ENCODE measurements at places on chromosomes 3 and 15.
A peak's percentile ranks its signal among the peaks of the same experiment; 100 is the strongest.

DNA sequence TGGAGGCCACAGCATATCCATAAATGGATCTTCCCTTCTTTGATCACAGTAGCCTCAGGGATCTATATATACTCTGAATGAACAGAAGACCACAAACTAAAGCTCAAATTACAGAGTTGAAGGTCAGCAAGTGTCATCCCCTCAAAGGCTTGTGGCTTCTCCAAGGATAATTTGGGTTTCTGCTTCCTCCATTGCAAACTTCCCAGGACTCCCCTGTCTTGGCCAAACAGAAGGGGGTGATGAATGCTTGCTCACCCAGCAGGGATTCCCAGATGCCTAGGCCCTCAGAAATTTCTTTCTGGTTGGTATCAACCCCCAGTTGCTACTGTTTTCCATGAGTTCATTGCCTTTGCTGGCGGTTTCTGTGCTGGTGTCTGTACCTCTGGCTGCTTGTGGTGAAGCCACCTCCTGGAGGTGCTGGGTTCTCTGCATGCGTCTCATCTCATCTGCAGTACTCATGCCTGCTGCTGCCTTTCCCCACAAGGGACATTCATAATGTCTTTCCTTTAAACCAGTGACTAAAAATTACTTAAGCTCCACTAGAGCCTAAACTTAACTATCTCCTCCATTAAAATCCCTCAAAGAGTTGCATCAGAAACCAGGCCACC is 17.7 kb downstream of the ENTPD3 start:
- DNase-seq = no peak

DNA sequence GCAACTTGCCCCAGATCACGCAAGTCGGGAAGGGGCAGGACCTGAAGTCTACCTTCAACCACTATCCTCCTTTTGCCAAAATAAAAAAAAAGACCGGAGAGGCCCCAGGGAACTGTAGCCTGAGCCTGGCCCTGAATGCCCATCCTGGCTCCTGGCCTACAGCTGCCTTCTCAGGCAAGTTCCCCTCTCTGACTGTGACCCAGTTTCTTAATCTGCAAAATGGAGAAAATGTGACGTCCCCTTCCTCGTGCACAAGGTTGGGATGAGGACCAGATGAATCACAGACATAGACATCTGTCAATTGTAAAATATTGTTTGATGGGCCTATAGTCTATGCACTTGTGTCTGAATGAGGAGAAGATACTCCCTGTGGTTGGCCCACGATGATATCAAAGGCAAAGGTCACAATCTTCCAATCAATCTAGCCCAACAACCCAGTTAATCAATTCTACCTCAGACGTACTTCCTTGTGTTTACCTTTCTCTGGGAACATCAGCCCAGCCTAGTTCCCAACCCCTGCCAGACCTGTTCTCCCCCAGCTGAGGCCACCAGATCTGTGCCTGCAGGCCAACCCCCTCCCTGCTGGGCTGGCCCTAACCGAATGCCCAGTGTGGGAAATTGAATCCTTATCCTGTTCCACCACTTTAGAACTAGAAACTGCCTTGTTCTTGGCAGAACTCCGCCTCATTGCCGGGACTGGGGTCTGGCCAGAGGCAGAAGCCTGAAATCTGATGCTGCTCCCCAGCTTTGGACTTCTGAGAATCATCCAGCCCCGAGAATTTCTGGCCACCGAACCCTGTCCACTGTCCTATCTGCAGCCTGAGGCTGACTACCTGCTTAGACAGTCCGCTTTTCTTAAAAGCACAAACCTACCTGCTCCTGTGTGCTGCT is 101.8 kb upstream of the LIPC start:
- no peak for DNase-seq

- no peak for DNase-seq
Measured at GRCh38 chr3:190892395-190892902, 30.0 kb upstream of the GMNC start.

DNA sequence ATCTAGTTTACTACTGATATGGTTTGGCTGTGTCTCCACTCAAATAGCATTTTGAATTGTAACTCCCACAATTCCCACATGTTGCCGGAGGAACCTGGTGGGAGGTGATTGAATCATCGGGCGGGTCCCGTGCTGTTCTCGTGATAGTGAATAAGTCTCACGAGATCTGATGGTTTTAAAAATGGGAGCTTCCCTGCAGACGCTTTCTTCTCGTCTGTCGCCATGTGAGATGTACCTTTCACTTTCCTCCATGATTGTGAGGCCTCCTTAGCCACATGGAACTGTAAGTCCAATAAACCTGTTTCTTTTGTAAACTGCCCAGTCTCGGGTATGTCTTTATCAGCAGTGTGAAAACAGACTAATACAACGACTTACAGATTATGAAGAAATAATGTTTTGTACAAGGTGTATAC is 35.6 kb upstream of the PYDC2 start:
- DNase-seq = no peak

DNA sequence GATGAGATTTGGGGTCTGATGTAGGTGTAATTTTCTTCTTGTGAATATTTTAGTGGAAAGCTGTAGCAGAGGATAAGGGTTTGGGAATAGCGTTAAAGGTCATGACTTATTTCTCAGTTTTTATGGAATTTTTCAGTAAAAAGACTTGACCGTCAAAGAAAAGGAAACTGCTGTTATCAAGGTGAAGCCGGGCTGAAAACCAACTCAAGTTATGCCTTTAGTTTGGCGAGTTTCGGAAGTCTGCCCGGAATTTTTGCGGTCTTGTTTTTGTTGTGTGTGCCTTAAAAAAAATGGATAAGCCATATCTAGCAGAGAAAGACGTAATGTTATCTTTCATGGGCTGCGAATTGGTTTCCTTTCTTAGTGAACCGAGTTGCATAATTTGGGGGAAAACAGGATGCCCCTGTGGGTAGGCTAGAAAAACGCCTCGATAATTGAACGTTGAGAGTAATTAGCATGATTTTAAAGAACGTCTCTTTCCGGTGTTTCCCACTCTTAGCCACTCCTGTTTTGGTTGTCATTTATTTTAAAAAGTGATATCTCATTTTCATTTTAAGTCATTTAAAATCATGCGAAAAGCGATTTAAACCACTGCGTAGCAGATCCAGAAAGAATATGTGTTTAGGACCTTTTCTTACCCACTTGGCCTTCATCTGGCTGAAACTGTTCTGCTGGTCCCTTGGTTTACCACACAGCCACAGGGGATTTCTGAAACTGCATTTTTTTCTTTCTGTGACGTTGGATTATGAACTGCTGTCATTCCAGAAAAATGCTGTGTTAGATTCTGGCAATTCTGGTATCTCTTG is 1.1 kb downstream of the NFKBIZ start:
- peak; percentile 36 for DNase-seq

- DNase-seq = no peak
Measured at GRCh38 chr15:89161666-89162065, 59.7 kb downstream of the RLBP1 start.

DNA sequence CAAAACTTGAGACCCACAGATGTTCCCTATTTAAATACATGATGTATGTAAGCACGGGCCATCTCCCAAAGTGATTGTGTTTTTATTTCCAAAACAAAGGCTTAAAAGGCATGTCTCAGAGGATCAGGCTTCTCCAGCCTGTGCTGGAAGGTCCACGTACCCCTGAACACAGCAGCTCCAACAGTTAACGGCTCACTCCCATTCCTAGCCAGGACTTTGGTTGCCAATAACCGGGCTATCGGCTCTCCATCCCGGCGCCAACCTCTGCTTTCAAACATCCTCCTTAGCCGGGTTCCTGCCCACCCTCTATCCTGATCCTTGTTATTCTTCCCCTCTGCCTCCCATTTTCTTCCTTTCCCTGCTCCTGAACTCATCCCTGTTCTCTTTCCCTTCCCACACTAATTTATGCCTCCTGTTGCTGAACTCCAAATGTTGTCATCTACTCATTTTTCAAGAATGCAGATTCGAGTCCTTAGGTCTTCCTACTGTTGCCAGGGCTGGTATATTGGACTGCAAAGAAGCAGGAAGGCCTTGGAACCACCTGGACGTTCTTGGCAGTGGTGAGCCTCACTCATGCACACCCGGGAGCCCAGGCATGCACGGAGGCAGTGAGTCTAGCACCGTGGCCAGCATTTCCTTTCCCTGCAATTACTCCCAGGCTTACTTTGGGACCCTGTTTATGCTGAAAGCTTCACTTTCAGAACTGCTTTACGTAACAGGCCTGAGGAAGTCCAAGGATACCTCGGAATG is 128.4 kb upstream of the RAD18 start:
- DNase-seq = no peak

GRCh38 chr3:127059072-127059471 is 76.2 kb downstream of the PLXNA1 start:
- DNase-seq = no peak

DNA sequence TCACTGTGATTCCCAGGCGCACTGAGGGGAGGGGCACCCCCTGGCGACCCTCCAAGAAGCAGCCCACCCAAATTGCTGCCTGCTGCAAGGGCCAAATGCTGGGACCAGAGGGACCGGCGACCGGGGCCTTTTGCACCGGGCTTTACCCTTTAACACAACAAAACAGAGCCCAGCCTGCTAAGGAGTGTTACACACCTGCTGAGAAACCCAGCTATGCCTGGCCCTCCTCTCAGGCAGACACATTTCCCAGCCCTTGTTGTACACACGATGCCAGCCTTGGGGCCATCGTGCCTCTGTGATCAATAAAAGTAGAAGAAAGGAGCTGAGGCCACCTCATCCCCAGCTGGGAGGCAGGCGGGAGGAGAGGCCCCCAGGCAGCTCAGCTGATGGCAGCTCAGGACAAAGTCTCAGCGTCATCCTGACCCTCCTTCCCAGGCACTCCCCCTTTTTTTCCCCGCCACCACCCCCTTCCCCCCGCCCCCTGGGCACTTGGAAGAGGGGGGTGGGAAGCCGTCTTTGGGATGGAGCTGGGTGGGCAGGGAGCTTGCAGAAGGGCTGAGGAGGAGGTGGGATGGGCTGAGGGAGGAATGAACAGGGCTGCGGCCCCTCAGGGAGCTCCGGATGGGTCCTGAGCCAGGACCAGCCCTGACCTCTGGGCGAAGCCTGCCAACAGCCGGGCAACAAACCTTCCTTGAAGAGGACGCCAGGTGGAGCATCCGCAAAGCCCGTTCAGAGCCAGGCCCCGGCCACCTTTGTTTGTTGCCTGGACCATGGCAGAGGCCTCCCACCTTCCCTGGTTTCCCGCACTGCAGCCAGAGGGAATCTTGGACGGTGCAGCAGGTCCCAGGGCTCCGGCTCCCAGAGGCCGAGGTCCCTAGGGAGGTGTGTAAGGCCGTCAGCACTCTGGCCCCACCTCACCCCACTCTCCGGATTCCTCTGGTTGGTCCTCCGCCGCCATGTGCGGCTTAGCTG is 45.9 kb upstream of the SEC61A1 start:
- DNase-seq = no peak

DNA sequence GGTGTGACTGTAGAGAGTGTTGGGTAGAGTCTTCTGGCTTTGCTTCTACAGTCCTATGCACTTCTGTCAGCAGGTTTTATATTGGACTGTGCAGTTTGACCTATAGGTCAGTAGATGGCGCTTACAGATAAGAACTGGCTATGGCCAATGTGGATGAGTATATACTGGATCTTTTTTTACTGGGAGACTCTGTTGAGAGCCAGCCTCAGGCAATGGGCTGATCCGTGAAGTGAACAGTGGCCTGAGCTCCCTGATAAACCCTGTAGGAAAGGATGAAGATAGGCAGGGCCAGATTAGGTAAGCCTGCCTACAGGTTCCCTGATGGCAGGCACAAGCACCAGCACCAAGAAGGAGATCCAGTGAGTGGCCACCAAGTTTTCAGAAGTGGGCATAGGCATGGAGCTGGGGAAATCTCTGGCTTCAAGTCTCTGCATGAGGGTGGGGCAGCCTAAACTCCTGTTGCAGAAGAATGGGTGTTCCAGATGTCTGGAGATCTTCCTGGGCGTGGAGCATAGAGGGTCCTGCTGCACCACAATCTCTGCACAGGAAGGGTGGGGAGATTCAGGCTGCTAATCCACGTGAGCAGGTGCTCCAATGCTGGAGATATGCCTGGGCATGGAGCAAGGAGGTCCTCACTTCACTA is 326.0 kb upstream of the SGO1 start:
- DNase-seq = no peak

DNA sequence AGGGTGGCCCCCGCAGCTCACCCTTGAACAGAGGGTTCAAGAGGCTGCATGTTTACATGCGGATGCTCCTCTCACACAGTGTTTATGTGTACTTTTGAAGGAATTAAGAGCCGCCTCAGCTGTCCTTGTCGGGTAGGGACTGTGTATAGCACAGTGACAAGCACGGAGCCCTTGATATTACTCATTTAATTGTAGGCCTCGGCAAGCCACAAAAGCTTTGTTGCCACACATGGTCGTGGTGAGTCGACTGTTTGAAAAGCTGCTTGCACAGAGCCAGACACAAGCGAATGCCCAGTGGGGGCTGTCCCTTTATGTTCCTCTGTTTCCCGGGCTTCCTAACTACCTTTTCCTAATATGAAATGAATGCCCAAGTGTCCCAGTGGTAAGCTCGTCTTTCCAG is 4.5 kb downstream of the ESYT3 start:
- DNase-seq = no peak

DNA sequence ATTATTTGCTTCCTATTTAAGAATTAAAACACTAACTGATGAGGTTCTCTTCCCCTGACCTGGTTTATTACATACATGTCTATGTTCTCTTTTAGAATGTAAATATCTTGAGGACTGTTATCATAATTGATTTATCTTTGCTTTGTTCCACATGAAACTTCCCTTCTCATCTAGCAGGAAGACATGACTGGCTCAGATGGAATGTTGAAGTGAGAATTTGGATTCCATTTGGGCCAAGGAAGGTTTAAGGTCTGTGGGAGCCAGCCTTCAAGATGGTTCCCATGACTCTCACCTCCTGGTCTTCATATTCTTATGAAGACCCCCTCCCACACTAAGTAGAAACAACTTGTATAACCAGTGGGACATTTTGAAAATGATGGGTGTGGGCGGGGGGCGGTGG is 222.2 kb upstream of the GADL1 start:
- DNase-seq = no peak

DNA sequence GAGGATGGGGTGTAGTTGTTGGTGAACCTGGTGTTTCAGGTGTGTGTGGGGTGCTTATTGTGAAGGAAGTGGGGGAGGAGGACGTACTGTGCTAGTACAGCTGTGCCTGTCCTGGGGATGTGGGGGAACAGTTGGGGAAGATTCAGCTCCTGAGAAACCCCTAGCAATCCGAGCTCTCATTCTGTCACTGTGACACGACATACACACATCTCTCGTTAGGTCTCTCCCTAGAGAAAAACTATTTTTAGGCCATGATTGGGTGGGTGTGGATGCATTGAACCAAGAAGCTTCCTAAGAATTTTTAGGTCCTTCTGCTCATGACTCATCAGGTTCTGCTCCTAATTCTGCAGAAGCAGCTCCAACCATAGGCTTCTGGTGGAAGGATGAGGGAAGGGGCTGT is 54.3 kb downstream of the SLC30A4 start:
- DNase-seq = no peak

- DNase-seq = peak; percentile 44
Measured at GRCh38 chr3:128794067-128794768, 68.2 kb downstream of the RAB7A start.

DNA sequence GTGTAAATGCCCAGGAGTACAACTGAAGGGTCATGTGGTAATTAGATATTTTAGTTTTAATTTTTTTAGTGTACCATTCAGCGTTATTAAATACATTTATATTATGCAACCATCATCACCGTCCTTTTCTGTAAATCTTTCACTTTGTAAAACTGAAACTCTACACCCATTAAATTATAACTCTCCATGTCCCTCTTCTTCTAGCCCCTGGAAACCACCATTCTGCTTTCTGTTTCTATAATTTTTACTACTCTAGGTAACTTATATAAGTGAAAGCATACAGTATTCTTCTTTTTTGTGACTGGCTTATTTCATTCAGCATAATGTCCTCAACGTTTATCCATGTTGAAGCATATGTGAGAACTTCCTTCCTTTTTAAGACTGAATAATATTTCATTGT is 48.1 kb downstream of the STXBP5L start:
- no peak for DNase-seq

All from activated CD4-positive, alpha-beta T cell treated with anti-CD3 and anti-CD28 coated beads for 4 hours (primary cell).